ENCODE measurements at places on chromosomes 5 and 9. TPM values are rescaled to one million over a fixed set of nuclear protein-coding genes. Genes with fewer than 3 reads are reported as not detected.

DNA sequence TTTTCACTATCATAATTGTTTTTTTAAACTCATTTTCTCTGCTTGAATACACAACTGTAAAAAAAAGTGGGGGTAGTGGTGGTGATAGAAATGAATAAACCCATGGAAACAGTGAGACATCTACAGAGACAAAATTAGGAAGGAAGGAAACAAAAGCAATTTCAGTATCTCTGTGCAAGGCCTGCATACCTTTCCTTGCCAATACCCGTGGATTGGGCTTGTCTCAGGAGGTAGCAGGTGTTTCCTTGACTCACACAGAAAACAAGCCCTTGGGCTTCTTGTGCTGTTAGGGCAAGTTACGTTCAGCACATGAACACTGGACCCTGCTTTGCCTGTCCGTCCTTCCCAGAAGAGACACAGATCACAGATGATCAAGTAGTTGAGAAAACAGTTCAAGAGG is 372.2 kb downstream of the ZSWIM6 start:
- H3K27me3 ChIP-seq = no peaks in the 10 kb centered on the region
- H3K36me3 ChIP-seq = no peaks in the 10 kb centered on the region
- no peak overlapping the region for H3K27ac ChIP-seq
- DNase-seq = no peak

DNA sequence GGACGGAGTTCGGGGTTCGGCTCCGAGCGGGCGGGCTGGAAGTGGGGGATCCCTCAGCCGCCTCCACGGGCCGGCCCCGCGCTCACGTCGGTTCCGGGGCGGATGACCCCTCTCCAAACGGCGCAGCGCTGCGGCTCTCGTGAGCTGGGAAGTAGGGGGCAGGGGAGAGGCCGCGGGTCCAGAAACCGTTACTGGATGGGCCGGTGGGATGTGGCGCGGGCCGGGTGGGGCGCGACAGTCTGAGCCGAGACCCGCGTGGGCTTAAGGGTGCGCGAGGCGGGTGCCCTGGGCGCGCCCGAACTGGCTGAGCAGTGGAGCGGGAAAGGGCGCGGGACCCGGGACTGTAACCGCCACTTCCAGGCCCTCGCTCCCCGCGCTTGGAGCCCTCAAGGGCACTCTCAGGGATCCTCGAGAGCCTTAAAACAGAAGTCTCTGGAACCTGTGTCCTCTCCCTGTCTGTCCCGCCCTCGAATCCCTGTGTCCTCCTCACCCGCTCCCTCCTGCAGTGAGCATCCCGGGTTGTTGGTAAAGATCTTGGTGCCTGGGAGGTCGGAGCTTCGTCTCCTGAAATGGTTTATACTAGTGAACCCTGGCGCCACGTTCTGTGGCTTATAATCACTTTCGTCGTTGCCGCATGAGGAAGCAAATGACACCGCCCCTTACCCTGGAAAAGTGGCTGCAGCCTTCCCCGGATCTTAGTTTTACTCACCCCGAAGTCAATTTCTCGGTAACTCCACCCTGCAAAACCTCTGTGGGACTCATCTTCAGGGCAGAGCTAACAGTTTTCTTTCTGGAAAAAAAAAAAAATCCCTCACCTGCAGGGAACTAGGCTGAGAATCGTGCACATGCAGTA is 571 bp upstream of the MARCHF11 start:
- no peak overlapping the region for H3K4me3 ChIP-seq
- peaks cover 5% of the 10 kb centered on the region for H3K27me3 ChIP-seq
- no peaks in the 10 kb centered on the region for H3K36me3 ChIP-seq
- no peak overlapping the region for H3K27ac ChIP-seq
- no peak for DNase-seq
- no peaks in the 10 kb centered on the region for H3K4me1 ChIP-seq

DNA sequence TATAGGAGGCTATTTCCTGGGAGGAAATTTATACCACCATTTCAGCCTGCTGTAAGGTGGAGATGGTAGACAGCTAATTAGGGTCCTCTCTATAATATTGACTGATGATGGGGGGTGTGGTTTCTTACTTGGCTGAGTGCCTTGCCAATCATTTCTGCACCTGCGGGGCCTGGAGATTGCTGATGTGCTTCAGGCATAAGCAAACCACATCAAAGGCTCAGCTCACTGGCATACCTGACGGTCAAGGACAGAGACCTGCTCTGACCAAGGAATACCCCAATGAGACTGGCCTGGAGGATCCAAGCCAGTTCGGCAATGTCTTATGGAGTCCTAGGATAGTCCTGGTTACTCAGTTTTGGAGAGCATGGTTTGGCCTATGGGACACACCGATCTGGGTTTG is 29.5 kb downstream of the ANKH start:
- no peaks in the 10 kb centered on the region for H3K4me1 ChIP-seq
- DNase-seq = no peak
- no peaks in the 10 kb centered on the region for H3K36me3 ChIP-seq
- H3K27ac ChIP-seq = no peak overlapping the region
- no peak overlapping the region for H3K4me3 ChIP-seq

The ZNF883 gene
- total RNA-seq = 0.33 TPM

Data from thyroid gland (tissue), 4 donors.